Endothelial cell (in vitro differentiated cells): ENCODE measurements at places on chromosomes 13 and 19.

DNA sequence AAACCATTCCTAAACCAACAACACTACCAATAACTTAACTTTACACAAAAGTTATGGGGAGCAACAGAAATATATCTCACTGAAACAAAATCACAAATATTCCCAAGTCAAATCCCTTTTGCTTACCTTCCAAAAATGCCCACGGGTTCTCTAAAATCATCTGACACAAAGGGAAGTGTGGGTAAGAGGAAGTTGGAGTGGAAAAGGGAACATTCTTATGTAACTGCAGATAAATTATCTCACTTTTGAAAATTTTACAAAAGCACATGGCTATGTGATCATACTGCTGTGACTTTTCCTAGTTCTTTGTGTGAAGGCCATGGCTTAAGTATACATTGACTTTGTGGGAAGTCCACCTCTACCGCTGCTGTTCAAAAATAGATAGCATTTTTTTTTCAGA is 350.5 kb downstream of the GPC6 start:
- no peak for DNase-seq
- no peaks in the 10 kb centered on the region for H3K36me3 ChIP-seq
- no peak overlapping the region for H3K27ac ChIP-seq

- no peak overlapping the region for H3K4me3 ChIP-seq
- H3K27ac ChIP-seq: no peak overlapping the region
- no peaks in the 10 kb centered on the region for H3K36me3 ChIP-seq
- H3K27me3 ChIP-seq: peaks cover 10% of the 10 kb centered on the region
- no peak for DNase-seq
- H3K4me1 ChIP-seq: no peaks in the 10 kb centered on the region
Measured at GRCh38 chr19:4216846-4217245, 12.5 kb upstream of the EBI3 start.

DNA sequence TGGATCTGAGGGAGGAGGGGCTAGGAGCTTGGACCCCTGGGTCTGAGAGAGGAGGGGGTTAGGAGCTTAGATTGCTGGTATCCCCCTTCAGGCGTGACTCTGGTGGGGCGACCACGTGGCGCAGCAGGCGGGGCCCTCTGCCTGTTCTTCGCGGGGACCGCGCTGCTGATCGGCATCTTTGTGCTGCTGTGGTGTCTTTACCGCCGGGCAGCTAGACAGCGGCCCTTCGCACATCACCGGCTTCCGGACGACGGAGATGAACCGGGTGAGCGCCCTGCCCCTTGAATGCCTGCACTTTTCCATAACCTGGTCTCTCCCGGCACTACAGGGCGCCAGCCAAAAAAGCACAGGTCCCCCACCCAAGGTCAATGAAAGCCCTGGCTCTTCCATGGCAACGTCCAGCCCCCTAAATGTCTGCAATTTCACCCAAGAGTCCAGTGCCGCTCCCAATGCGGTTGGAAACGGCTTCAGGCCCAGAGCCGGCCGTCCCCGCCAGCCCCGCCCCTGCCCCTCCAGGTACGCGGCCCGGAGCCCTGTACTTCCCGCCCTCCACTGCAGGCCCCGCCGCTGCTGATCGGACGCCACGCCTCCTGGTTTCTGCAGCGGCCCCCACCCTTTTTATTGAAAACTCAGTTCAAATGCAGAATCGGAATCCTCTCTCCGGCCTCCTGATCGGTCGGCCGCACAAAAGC is 2.8 kb downstream of the GFY start:
- peaks cover 22% of the 10 kb centered on the region for H3K4me1 ChIP-seq
- no peak overlapping the region for H3K27ac ChIP-seq
- peaks cover 40% of the 10 kb centered on the region for H3K27me3 ChIP-seq
- DNase-seq: no peak
- peaks cover 19% of the 10 kb centered on the region for H3K36me3 ChIP-seq

- H3K36me3 ChIP-seq: peaks cover 5% of the 10 kb centered on the region
- peaks cover 39% of the 10 kb centered on the region for H3K4me1 ChIP-seq
- H3K27ac ChIP-seq: no peak overlapping the region
- no peak for DNase-seq
Measured at GRCh38 chr13:33089311-33089710, 73.1 kb downstream of the KL start.

- peaks cover 1% of the 10 kb centered on the region for H3K27me3 ChIP-seq
- H3K27ac ChIP-seq: no peak overlapping the region
- peaks cover 10% of the 10 kb centered on the region for H3K4me1 ChIP-seq
Measured at GRCh38 chr13:93116809-93117208, 109.8 kb upstream of the GPC6 start.

GRCh38 chr19:952680-953444 is 27.0 kb downstream of the ARID3A start:
- H3K27ac ChIP-seq: no peak overlapping the region
- H3K27me3 ChIP-seq: peaks cover 1% of the 10 kb centered on the region
- no peaks in the 10 kb centered on the region for H3K4me1 ChIP-seq
- no peak for DNase-seq
- no peak overlapping the region for H3K4me3 ChIP-seq
- no peaks in the 10 kb centered on the region for H3K36me3 ChIP-seq

DNA sequence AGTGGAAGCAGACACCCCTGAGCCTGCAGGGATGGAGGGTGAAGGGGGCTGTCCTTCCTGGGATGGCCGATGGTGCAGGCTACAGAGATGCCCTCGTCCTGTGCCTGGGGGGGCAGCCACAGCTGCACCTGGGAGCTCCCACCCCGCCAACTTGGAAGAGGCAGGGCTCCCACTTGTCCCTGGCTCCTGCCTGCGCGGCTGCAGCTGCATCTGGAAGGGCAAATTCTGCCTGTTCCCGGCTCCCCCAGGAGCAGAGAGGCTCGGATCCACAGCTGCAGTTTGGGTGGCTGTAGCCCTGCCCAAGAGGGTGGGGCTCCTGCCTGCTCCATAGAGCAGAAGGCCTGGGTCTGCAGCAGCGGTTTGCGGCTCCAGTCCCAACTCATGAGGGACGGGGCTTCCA is 2.2 kb downstream of the CEP89 start:
- DNase-seq: no peak
- H3K4me1 ChIP-seq: peaks cover 7% of the 10 kb centered on the region
- peaks cover 8% of the 10 kb centered on the region for H3K27me3 ChIP-seq
- H3K36me3 ChIP-seq: peaks cover 11% of the 10 kb centered on the region
- H3K27ac ChIP-seq: no peak overlapping the region
- H3K4me3 ChIP-seq: no peak overlapping the region

DNA sequence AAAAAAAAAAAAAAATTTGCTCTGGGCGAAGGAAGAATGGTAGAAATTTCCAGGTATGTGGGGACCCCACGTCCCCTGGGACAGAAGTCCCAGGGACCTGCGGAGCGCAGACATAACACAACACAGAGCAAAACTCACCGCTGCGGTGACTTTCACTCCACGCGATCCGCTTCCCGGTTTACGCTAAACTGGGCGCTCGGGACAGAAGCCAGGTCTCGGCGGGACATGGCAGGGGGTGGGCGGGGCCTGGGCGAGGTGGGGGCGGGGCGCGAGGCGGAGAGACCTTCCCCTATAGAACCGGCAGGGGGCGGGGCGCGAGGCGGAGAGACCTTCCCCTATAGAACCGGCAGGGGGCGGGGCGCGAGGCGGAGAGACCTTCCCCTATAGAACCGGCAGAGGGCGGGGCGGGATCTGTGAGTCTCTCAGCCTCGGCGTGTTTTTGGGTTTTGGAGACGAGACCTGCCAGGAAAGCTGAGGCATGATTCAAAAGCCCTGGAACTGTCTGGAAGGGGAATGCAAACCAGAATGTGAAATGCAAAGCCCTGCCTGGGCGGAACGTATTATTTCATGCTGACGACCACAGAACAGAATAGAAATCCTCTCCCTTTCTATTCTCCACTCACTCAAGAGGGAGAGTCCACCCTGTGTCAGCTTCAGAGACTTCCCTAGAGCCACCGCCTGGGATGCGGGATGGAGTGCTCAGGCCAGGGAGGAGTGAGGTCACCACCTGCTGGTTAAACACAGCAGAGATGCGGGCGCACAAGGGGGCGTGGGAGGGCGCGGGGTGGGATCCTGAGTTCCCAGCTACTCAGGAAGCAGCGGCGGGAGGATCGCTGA is 20.2 kb upstream of the ERVV-1 start:
- no peaks in the 10 kb centered on the region for H3K36me3 ChIP-seq
- DNase-seq: peak; percentile 82
- H3K27me3 ChIP-seq: peaks cover 5% of the 10 kb centered on the region
- peak overlapping the region; percentile 81 for H3K4me3 ChIP-seq
- peaks cover 6% of the 10 kb centered on the region for H3K4me1 ChIP-seq

DNA sequence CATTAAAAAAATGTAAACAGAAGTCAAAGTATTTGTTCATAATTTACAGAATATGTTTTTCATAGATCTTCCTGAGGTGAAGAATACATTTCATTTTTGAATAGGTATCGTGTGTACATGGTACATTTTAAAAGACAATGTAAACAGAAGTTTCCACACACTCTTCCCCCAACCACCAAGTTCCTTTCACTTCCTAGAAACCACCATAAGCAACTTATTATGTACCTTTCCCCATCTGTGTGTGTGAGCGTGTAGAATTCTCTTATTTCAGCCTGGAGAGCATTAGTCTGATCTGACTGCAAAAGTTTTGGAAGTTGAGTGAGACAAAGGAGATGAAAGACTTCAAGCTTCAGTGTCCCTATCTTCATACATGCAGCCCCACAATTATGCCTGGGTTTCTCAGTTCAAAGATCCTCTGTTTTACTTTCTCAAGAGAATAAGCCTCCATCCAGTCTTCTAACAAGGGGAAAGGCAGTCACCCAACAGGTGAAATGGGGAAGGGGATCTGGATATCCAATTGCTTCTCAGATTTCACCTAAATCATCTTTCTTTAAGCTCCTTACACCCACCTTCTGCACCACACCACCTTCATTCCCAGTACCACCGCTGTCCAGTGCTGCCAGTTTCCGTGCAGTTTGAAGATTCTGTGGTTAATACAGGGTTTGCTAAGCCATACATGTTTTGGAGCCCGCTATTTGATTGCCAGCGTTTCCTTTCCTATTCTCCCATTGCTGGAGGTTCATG is 2.1 kb downstream of the TEX30 start:
- peaks cover 12% of the 10 kb centered on the region for H3K27me3 ChIP-seq
- H3K36me3 ChIP-seq: peaks cover 5% of the 10 kb centered on the region
- no peak overlapping the region for H3K4me3 ChIP-seq
- DNase-seq: no peak
